ENCODE measurements at places on chromosomes 2 and 18. TPM values are rescaled to one million over a fixed set of nuclear protein-coding genes. Genes with fewer than 3 reads are reported as not detected.

GRCh38 chr2:195694553-195694952 is 37.5 kb downstream of the SLC39A10 start:
- H3K27ac ChIP-seq = no peak overlapping the region
- no peaks in the 10 kb centered on the region for H3K4me1 ChIP-seq
- DNase-seq = no peak
- H3K36me3 ChIP-seq = peaks cover 3% of the 10 kb centered on the region
- no peaks in the 10 kb centered on the region for H3K27me3 ChIP-seq

DNA sequence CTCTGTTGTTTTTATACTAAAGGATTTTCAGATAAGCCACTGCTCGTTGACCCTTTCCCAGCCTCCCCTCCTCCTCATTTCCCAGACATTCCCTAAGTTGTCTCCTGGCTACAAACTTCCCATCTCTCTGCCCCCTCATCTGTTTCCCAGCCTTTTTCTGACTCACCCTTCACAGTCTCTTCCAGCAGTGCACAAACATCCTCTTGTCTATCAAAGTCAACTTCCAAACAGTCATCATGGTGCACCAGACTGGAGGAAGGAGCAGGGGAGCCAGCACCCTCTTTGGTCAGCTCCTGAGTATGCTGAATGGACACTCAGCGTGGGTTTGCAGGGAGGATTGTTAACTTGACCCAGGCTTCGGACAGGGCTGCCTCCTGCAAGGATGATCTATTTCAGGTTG is 26.6 kb upstream of the SPRED2 start:
- no peak overlapping the region for H3K4me3 ChIP-seq
- no peak overlapping the region for H3K27ac ChIP-seq
- DNase-seq = no peak
- H3K4me1 ChIP-seq = no peaks in the 10 kb centered on the region
- H3K27me3 ChIP-seq = no peaks in the 10 kb centered on the region
- no peaks in the 10 kb centered on the region for H3K36me3 ChIP-seq

- H3K4me1 ChIP-seq = no peaks in the 10 kb centered on the region
- H3K4me3 ChIP-seq = no peak overlapping the region
- H3K36me3 ChIP-seq = no peaks in the 10 kb centered on the region
- H3K27ac ChIP-seq = no peak overlapping the region
- no peaks in the 10 kb centered on the region for H3K27me3 ChIP-seq
Measured at GRCh38 chr18:80104364-80104779, 4.7 kb upstream of the ADNP2 start.

DNA sequence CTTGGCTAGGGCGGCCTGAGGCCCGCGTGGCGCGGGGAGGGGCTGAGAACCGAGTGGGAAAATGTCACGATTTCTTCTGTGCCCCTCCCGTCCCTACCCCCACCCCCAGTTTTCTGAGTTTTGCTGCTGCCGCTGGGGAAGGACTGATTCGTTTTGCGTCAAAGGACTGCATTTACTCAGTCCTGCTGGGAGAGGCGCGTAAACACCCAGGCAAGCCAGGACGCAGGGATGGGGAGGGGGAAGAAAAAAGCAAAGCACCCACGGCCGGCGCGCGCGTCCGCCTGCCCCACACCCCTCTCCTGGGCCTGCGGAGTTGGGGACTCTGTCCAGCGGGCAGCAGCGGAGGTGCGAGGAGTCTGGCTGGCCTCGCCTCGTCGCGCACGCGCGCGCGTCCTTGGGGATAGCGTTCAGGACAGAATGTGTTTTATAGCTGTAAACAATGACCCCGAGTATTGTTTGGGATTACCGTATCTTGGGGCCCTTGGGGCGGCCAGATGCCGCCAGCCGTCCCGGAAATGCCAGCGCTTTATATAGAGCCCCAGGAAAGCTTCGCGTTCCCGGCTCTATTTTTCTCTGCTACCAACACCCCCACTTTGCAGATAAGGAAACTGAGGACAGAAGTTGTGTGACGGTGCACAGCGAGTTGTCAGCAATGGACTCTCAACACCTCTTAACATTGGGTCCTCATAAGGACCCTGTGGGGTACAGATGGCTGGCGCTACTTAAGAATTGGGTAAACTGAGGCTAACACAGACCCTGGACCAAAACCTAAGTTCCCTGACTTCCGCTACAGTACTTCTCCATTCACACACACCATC is 1.7 kb upstream of the FOSL2 start:
- H3K4me3 ChIP-seq = peak overlapping the region; percentile 75
- peak overlapping the region; percentile 89 for H3K27ac ChIP-seq
- H3K36me3 ChIP-seq = no peaks in the 10 kb centered on the region
- peaks cover 23% of the 10 kb centered on the region for H3K4me1 ChIP-seq
- no peak for DNase-seq

SERPINB7 gene
- not detected for total RNA-seq

UBE2E3 gene
- total RNA-seq = 36.5 TPM

All from CD8-positive, alpha-beta memory T cell (primary cell).